Fibroblast of villous mesenchyme (primary cell): ENCODE measurements at places on chromosomes 12 and 14. TPM values are rescaled to one million over a fixed set of nuclear protein-coding genes. Genes with fewer than 3 reads are reported as not detected.

AREL1 gene
- total RNA-seq, result 39.0 and 44.5 TPM in 2 replicates

GRCh38 chr12:108581311-108582227 is 16.3 kb downstream of the TMEM119 start:
- no peak for DNase-seq

DNA sequence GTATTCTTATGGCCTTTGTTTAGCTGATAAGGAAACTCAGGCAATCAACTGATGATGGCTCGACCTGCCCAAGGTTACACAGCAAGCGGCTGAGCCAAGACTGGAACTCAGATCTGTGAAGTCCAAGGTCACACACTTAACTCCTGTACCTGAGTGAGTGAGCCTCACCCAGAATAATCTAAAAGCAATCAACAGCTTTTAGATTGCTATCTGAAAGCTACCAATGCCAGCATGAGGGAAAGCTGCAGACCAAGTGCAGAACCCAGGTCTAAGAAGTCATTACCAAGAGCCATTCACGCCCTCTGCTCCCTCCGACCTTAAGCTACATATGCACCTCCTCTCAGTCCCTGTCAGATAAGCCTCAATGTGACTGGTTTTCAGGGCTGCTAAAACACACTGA is 12.1 kb downstream of the APPL2 start:
- DNase-seq, result no peak

DNA sequence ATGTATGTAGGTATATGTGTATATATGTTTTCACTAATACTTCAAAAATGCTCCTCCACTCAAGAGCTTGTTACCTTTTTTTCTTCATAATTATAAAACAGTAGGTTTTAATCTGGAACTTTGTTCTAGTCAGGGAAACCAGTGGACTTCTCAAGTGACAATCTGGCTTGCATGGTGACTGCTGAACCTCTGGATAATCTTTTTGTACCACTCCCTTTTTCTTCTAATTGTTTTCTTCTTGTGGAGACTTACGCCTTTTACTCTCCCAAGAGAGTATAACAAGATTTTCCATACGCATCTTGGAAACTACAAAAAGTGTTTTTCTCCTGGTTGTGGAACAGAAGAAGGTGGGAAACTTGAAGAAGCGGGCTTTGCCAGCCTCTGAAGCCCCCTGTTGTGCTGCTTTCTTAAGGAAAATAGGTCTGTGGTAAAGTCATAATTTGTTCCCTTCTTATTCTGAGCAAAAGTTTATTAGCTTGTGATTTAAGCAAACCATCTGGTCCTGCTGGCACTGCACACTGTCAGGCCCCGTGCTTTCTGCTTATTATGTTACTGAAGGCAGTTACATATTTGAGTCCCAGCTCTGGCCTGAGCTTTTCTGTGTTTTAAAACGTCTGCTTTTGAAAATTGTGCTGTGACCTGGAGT is 291.8 kb downstream of the ERC1 start:
- peak; percentile 87 for DNase-seq

DHRS7 gene
- total RNA-seq, result 70.9 and 72.5 TPM in 2 replicates

DNA sequence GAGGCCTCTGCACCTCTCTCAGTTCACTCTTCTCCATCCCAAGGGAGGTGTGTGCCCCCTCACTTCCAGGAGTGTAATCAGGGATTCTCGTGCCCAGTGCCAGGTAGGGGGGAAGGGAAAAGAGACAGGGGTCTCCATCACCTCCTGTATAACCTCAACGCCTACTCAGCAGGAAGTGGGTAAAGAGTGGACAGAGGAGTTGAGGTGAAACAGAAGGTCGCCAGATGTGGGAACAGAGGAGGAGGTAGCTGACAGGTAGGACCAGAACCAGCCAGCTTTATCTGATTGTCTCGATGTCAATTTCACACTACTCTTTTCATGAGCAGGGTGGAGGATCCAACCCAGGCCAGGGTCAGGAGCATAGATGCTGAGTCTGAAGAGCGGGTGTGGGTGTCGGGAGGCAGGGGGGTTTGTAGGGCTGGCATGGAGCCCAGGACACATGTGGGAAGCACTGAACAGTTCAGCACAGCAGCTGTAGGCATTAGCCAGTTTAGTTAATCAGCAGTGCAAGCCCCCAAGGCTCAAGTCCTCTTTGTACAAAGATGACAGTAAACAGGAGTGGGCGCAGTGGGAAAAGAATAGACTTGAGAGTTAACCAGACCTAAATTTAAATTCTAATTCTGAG is 213.5 kb downstream of the PELI2 start:
- peak; percentile 46 for DNase-seq

ARL1 gene
- 76.7 and 114 TPM in 2 replicates for total RNA-seq

AQP2 gene
- not detected in 2 replicates for total RNA-seq

DNA sequence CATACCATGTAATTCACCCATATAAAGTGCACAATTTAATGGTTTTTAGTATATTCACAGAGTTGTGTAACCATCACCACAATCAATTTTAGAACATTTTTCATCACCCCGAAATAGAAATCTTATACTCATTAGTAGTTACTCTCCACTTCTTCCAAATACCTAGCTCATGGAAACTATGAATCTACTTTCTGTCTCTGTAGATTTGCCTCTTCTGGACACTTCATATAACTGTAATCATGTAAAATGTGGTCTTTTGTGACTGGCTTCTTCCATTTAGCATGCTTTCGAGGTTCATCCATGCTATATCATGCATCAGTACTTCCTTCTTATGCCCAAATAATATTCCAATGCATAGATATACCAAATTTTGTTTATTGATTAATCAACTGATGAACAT is 10.8 kb downstream of the DNAI7 start:
- DNase-seq, result no peak

DNA sequence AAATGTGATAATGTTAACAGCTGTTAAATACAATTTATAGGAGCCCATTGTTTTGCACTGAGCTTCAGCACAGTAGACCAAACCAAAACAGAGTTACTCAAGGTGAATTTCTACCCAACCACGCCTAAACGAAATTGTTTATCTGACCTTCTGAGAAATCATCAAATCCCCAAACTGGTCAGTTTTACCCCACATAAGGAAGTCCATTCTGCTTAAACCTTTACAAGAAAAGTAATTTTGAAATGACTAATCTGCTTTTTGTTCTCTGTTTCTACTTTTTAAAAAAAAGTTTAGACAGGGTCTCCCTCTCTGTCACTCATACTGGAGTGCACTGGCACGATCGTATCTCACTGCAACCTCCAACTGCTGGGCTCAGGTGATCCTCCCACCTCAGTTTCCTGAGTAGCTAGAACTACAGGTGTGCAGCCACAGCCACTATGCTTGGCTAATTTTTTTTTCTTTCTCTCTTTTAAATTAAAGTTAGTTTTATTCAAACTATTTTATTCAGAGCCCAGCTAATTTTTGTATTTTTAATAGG is 1.4 kb upstream of the RNF10 start:
- DNase-seq, result no peak

GRCh38 chr12:104533134-104533533 is 76.4 kb downstream of the CHST11 start:
- no peak for DNase-seq

GRCh38 chr12:125140279-125141209 is 75.3 kb downstream of the AACS start:
- DNase-seq, result peak; percentile 34

MYF6 gene
- total RNA-seq, result not detected in 2 replicates

- no peak for DNase-seq
These were observed 20.2 kb upstream of the SSTR1 start for GRCh38 chr14:38187528-38187927.

DNAI7 gene
- under 0.01 TPM in 1 of 2 replicates, not detected in the other for total RNA-seq

GRCh38 chr14:73789989-73790581 is 61.5 kb upstream of the PTGR2 start:
- DNase-seq, result peak; percentile 97
